ENCODE measurements at places on chromosomes 13 and 19.

DNA sequence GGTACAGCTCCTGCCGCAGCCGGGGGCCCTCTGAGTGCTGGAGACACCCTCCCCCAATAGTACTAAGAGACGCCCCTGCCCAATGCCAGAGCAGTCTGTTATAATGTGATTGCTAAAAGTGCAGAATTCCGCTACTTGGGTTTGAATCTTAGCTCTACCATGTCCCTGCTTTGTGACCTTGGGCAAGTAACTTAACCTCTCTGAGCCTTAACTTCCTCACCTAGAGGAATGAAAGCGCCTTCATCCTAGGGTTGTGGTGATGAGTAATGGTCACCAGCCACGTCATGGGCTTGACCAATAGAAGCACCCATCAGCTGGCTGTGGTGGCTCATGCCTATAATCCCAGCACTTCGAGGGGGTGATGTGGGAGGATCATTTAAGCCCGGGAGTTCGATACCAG, 6.5 kb downstream of the PLEKHG2 start:
- no peak for DNase-seq

DNA sequence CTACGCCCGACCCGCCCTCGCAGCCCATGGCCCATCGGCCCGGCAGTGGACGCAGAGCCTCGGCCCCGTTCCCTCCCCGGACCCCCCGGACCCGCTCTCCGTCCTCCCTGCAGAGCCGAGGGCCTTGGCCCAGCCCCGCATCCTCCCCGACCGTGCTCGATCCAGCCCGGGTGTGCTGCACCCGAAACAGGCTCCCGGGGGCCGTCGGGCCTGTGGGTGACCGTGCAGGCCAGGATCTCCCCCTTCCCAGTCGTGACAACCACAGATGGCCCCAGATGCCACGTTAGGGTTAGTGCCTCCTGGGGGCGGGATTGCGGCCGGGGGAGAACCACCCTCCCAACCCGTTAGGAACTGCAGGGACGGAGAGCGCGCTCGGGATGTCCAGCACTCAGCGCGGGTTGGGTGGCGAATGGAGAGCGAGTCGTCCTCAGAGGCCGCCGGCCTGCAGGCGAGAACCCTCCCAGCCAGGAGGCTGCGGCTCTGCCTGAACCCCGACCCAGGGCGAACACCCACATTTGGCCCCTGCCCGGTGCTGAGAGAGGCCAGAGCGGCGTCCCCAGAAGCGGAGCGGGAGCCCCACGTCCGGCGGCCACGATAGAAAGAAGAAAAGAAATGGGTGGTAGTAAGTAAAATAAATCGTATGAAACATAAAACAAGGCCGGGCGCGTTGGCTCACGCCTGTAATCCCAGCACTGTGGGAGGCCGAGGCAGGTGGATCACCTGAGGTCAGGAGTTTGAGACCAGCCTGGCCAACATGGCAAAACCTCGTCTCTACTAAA, 6.7 kb upstream of the MADCAM1 start:
- DNase-seq = no peak

DNA sequence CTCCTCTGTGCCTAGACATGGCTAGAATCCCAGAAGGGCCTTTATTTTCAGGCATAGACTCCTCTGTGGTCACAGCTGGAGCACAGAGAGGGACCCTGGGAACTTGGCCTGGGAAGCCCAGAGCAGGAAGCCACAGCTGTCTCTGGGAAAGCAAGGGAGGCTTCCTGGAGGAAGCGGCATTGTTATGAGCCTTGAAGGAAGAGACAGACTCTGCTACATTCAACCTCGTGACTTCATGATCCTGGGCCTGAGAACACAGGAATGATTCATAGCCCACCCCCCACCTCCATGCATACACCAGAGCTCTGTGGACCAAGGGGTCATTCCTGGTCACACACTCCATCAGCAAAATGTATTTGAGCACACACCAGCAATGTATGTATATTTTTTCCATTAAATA, 8.6 kb downstream of the RDH8 start:
- no peak for DNase-seq

DNA sequence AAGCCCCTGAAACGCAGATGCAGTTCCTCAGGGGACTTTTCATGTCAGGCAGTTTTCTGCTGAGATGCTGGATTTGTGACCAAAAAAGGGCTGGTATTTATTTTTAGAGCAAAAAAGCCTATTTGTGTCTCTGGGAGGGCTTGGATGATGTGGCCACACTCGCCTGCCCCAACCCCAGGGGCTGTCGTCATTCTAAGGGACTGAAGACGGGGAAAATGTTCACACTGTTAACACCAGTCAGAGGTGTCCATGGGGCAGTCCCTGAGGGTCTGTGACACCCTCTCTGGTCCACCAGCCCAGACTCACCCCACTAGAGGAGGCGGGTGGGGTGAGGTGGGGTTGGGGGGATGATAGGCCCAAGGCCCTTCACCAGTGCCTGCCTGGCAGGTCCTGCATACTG, 15.9 kb upstream of the EPHX3 start:
- no peak for DNase-seq

GRCh38 chr19:2097203-2097885, 629 bp downstream of the IZUMO4 start:
- no peak for DNase-seq

DNA sequence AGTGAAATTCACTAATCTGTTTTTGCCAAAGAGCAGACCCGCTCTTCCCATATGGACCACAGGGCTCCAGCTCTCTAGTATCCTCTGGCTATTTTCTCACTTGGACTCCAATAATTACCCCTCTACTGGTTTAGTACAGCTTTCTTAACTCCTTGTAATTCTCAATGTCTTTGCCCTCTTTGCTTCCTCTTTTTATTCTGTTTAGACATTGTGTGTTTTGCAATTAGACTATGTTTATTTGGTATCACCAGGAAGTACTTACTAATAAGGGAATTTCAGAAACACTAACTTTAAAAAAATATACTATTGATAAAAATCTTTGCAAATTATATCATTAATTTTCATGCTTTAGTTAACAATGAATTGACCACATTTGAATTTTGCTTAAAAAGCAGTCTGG, 111.6 kb upstream of the OBI1 start:
- DNase-seq = no peak

DNA sequence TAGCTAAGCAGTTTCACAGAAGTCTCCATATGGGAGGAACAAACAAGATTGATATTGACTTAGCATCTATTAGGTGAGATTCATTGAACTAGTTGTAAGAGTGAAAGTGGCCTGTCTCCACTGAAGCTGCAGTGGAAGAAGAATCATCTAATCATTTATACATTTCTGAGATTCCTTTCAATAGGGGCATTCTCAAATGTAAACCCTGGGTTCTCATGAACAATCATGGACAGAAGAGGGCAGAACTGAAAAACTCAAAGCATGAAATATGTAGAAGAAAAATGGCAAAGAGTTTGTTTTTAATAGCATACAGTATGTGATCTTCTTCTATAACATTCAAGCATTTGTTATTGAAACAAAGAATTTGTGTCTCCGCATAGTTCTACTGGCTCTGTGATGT, 17.6 kb upstream of the POSTN start:
- DNase-seq = no peak

- DNase-seq = no peak
Observed at GRCh38 chr13:104594806-104595205, 1528.6 kb upstream of the SLC10A2 start.

DNA sequence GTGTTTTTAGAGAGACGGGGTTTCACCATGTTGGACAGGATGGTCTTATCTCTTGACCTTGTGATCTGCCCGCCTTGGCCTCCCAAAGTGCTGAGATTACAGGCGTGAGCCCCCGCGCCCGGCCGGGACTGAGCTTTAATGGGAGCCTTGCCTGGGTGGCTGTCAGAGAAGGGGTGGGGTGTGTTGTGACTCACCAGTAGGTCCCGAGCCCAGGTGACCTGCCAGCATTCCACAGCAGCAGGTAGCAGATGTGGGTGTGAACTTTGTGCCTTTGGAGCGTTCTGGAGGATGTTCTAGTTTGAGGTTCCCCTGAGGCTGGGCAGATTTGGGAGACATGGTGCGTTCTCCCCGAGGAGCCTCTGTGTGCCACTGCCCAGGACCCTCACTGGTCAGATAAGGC, 7.1 kb upstream of the EPN1 start:
- DNase-seq = no peak

- DNase-seq = no peak
Observed at GRCh38 chr13:49908637-49909036, 27.5 kb downstream of the SPRYD7 start.

- no peak for DNase-seq
Observed at GRCh38 chr19:13808856-13809255, 13.6 kb downstream of the ZSWIM4 start.

- no peak for DNase-seq
Observed at GRCh38 chr13:71634602-71635443, 232.2 kb downstream of the DACH1 start.

- no peak for DNase-seq
Observed at GRCh38 chr19:16435999-16436650, 35.6 kb downstream of the EPS15L1 start.

DNA sequence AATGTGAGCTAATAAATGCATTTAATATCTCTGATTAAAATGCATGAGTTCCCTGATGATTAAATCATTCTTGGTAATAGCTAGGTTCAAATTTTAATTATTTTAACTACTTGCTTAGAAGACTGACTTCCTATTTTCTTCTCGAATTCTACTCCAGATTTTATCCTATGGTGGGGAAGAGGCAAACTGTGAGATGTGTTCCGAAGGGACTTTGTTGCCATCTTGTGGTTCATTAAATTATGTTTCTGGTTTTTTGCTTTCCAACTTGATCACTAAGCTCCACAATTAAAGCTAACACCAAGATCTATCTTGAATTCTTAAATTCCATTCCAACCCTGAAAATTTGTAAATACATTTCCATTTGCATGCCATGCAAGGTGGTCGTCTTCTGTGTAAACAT, 538.4 kb upstream of the PCDH20 start:
- no peak for DNase-seq

DNA sequence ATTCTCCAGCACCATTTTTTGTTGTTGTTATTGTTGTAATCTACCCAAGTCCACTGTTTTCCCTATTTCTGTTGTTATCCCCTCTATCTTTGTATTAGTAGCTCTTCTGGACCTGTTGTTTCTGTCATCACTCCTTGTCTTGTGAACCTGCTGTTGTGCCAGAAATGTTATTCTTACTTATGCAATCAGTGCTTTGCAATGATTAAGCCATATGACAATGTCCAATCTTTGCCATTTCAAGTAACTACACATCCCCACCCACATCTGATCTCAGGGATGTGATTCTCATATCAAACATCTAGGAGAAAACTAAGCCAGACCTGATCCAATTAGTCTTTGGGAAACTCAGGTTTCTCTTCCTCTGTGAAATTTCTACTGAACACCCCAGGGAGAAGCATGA, 472.6 kb upstream of the KLHL1 start:
- DNase-seq = no peak

GRCh38 chr13:60351326-60351725, 45.7 kb upstream of the TDRD3 start:
- no peak for DNase-seq

DNA sequence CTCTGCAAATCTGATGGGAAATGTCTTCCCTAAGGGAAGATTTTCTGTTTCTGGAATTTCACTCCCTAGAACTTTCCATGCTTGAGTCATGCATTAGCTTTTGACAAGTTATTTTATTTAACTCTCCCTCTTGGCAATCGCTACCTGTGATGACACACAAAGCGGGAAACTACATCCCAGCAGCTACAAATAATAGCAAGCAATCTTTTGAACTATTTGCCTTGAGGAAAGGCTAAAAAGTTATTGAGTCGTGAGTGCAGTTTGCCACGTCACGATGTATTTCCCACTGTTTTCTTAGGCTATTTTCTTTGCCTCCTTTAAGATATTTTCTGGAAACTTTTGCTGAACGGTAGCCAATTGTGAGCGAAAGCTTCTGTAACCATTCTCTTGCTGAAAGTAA, 353.3 kb upstream of the HTR2A start:
- DNase-seq = no peak

DNA sequence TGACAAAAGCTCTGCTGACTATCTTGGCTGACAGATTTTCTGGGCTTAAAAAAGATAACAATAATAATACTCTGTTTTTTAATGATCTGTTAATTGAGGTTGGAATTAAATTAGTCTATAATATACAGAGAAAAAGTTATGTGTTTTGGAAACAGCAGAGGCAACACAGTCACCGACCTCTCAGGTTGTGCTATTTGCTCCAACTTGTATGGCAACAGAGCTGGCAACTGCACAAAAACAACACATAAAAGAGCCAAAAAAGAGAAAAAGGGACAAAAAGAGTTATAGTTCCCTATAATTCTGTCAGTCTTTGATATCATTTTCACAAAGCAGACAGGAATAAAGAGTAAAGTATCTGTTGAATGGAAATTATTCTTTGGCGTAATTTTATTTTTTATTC, 102.3 kb upstream of the POSTN start:
- no peak for DNase-seq

DNA sequence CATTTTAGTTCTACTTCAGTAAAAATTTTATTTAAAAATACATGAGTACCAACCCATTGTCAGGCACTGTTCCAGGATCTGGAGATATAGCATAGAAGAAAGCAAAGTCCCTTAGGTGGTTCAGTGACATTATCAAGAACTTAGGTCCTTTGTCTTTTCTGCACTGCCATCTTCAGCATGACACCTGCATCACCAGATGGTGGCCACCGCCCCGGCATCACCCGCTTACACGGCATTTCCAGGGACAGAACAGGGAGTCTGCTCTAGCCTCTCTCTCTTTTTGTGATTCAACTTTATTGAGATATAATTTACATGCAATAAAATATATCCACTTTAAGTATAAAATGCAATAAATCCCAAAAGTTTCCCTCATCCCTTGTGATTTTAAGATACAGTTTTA, 23.5 kb downstream of the DYRK1B start:
- no peak for DNase-seq

GRCh38 chr13:111927181-111927540, 139.8 kb upstream of the SOX1 start:
- DNase-seq = no peak

- no peak for DNase-seq
Observed at GRCh38 chr13:99153219-99153618, 47.4 kb upstream of the UBAC2 start.

GRCh38 chr19:4365791-4366665, 22.7 kb downstream of the MPND start:
- no peak for DNase-seq

- no peak for DNase-seq
Observed at GRCh38 chr13:75305059-75305458, 176.9 kb downstream of the TBC1D4 start.

DNA sequence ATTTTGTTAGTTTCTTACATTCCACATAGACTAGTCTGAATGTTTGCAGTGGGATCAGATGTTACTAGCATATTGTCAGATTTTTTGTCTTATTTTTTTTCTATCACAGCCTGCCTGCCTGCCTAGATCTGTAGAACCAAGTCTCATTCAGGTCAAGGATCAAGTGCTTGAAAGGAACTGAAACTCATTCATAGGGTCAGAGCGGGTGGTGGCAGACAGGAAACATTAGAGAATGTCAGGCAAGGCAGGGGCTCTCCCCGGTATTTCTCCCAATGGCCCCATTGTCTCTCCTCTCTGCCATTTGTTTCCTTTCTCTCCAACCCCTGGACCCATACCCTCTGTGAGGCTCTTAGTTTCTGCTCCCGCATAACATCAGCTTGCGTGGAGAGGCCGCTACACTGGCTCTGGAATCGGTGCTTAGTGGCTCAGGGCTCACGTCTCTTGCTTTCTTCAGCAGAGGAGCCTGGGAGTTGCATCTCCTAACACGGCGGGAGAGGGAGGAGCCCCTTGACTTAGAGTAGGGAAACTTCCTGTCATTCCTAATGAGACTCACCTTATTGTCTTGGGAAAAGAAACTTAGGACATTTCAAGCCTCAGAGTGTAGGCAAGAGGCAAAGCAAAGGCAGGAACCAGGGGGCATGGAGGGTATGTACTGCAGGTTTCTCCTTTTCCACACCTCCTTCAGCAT, 35.6 kb upstream of the SPATA13 start:
- no peak for DNase-seq

- DNase-seq = no peak
Observed at GRCh38 chr13:106372199-106373155, 163.0 kb downstream of the EFNB2 start.

All from hippocampal formation (tissue), 2 donors.